ENCODE measurements at places on chromosomes 5 and 9.

- no peak for DNase-seq
Observed at GRCh38 chr9:100577776-100578448, at the start of gene CAVIN4. CAVIN4 (plus strand) TSS chr9:100578079; CDS start chr9:100578144, 65 bp downstream.

DNA sequence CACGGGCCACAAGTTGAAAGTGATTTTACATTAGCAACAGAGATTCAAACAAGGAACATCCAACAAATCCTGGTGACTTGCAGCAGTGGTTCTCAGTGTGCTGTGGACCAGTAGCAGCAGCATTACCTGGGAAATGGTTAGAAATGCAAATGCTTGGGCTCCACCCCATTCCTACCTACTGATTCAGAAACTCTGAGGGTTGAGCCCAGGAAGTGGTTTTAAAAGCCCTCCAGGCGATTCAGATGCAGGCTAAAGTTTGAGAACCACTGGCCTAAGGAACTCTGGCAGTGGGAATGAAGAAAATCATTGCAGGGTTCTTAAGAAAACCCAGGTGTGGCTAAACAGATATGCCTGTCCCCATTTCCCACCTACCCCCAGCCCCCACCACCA lies 398.8 kb downstream of the ENC1 start:
- peak; percentile 34 for DNase-seq

DNA sequence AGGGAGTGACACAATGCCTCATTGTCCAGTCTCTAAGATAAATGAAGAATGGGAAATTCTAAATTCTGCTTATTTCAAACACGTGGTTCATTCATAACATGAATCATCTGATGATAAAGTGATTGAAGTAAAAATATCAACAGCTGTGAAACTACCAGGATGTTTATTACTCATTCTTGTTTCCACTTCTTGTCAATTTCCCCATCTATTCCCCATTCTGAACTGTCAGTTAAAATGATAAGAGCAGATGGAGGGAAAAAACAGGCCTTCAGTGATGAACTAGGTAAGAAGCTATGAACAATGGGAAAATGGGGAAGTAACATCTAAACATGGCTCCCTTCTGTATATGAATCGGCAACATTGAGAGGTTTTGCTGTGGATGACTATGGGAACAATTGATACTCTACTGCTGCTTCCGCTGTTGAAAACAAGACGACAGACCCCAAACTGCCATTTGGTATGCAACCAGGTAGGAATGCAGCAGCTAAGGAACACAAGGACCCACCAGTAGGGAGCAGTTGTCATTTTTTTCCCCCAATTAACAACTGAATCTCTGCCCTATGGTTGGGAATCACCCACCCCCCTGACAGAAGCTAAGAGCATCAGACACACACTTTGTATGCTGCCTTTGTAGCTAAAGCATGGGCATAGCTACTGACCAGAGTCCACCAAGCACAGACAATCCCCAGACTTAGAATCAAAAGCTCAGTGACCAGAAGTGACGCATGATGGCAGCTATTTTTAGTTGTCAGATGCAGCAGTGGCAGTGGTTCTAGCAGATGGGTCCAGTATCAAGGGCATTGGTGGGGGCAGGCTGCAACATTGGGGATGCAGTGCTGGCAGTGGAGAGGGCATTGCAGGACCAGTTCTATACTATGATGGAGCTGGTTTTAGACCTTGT lies 52.9 kb upstream of the ZNF366 start:
- DNase-seq, result no peak

GRCh38 chr5:127785098-127785927 lies 82.1 kb downstream of the CCDC192 start:
- peak; percentile 5 for DNase-seq

DNA sequence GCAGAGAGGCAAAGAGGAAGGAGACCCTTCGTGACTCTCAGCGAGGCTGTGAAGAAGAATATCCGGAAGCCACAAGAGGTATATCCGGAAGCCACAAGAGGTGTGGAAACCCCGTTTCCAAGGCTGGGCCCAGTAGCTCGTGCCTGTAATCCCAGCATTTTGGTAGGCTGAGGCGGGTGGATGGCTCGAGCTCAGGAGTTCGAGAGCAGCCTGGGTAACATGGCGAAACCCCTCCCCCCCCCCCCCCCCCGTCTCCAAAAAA lies 612 bp upstream of the BBLN start:
- DNase-seq, result no peak

DNA sequence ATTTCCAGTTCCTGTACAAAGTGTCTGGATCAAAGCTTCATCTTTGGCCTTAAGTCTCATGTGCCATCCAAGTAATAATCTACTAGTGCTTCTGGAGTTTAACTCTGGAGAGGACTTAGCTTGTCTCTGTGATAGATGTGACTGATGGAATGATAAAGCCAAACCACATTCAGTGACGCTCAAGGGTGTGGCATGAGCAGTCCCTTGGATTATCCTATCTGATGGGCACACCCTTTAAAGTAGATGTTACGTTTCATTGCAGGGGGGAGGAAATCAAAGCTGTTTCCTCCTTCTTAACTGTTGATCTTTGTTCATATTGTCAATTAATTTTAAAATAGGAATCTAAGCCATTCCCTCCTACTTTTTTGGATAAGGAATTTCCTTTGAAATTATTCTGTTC lies 8.5 kb upstream of the EGFLAM start:
- DNase-seq, result no peak

DNA sequence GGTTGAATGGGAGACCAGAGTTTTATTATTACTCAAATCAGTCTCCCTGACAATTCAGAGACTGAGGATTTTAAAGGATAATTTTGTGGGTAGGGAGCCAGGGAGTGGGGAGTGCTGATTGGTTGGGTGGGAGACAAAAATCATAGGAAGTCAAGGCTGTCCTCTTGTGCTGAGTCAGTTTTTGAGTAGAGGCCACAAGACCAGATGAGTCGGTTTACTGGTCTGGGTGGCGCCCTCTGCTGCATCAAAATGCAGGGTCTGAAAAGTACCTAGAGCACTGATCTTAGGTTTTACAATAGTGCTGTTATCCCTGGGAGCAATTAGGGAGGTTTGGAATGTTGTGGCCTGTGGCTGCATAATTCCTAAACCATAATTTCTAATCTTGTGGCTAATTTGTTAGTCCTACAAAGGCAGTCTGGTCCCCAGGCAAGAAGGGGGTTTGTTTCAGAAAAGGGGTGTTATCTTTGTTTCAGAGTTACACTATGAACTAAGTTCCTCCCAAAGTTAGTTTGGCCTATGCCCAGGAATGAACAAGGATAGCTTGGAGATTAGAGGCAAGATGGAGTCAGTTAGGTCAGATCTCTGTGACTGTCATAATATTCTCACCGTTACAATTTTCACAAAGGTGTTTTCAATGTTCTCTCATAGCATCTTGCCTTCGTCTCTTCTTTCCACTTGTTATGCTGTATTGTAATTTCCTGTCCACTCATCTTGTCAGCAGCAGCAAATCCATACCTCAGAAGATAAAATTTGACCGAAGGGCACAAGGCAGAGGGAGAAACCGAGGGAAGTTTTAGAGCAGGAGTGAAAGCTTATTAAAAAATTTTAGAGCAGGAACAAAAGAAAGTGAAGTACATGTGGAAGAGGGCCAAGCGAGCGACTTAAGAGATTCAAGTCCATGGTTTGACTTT lies 59.2 kb upstream of the CLINT1 start:
- peak; percentile 67 for DNase-seq

GRCh38 chr5:62886603-62887315 lies 308.1 kb downstream of the LRRC70 start:
- DNase-seq, result no peak

DNA sequence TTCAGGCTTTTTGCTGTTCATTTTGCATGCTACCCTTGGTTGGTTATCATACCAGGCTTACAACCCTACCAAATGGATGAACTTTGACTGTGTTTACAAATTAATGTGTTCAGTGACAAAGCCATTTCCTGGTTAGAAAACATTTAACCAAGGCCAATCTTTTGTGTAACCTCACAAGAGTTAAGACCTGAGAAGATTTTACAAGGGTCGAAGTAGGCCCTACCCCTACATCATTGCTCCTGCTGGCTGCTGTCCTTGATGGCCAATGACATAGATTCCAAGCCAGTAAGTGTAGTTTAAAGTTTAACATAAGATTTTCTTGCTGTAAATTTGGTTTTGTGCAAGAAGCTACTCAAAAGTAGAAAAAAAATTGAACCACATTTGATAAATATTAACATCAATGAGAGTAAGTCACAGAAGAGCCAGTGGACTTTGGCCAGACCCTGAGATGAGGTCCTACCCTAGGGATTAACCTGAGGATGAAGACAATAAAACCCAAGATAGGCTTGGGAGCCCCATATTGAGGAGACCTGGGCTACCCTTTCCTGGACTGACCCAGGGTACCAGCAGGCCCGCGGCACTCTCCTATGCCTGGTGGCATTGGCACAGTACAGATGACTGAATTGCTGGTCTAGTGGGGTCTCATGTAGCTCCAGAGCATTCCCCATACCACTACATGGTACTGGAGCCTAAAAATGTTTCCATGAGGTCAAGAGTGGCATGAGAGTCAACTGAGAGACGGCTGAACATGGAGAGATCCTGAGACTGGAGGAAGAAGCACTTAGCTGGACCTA lies 8.3 kb downstream of the C1QTNF3 start:
- no peak for DNase-seq

GRCh38 chr5:78773655-78774054 lies 125.1 kb upstream of the LHFPL2 start:
- DNase-seq, result no peak

GRCh38 chr9:99820685-99821395 lies 845 bp upstream of the NR4A3 start:
- DNase-seq, result peak; percentile 57

DNA sequence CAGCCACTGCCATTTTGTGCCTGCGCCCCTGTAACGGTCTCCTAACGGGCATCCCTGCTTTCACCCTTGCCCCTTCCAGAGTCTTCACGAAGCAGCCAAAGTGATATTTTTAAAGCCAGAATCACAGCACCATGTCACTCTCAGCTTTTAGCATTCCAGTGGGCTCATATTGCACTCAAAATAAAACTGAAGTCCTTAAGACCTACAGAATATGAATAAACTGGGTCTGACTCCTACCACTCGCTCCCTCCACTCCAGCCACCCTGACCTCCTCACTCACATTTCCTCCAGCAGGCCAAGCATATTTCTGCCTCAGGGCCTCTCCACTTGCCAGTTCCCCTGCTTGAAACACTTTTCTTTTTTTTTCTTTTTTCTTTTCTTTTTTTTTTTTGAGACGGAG lies 2.4 kb upstream of the PDLIM7 start:
- no peak for DNase-seq

DNA sequence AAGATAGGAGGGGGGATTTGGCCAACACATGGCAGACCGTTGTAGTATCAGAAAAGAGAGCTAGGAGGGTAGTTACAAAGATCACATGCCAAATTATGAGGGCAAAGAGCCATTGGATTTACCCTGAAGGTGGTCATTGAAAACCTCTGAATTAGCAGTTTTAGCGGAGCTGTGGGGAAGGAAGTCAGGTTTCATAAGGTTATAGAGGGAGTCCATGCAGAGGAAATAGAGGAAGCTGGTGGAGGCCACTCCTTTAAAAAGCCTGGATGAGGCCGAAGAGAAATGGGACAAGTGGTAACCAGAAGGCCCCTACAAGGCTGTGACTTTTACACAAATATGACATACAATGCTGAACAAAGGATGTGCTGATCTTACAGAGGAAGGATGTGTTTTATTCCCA lies 13.2 kb downstream of the DOCK8 start:
- DNase-seq, result no peak

DNA sequence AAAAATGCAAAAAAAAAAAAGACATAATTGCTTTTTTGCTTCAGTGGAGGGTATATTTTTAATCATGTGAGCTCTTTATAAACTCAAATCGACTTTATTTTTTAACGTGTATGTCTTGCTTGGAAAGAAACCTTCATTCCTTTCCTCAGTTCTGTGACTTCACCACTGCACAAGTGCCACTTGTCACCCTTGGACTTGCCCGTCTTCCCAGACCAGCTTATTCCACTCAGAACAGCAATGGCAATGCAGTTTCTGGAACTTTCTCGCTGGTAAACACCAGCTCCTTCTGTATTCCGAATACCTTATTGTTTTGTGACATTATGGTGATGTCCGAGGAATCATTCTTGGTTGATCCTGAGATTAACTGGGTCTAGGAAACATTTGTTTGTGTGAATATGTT lies 440.5 kb upstream of the ADAMTS16 start:
- no peak for DNase-seq

DNA sequence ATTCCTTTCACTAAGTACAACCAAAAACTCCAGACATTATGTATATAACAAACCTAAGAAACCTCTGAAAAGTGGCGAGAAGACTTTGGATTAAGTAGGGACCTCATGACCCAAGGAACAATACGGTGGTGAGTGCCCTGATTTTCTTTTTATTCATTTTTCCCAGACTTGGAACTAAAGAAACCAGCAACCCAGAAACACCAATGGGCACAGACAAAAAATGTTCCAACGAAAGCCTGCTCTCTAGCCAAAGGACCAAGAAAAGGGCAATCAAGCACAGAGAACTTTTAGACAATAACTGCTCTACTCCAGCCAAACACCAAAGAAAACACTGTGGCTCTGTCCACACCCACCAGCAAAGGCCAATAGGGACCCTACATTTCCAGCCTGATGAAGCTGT lies 66.2 kb upstream of the SSBP2 start:
- DNase-seq, result no peak

- no peak for DNase-seq
Observed at GRCh38 chr9:34087370-34087769, 38.7 kb upstream of the UBAP2 start.

DNA sequence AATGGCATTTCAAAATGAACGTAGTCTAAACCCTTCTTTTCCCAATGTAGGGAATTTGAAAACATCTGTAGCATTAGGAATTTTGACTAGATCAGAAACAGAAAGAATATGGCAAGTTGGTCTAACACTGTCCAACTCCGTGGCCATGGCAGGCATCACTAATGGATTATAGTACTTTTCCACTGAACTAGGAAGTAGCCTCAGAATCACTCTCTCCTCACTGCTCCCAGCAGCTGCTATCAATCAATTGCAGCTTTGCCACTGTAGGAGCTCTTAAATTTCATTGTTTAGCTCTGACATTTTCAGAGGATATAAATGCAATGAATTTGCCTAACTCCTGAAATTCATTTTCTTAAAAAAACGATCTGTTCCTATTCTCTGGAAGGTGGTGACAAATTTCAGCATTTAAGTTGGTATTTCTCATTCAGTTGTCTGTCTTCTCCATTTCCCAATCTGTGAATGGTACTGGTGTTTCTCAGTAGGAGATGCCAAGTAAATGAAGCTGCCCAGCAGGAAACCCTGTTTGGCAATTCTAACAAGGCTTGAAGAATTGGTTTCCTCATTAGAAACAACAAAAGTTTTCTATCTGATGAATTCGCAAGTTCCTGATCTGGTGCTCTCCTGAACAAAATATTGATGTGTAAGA lies 64.7 kb downstream of the TLR4 start:
- DNase-seq, result no peak

DNA sequence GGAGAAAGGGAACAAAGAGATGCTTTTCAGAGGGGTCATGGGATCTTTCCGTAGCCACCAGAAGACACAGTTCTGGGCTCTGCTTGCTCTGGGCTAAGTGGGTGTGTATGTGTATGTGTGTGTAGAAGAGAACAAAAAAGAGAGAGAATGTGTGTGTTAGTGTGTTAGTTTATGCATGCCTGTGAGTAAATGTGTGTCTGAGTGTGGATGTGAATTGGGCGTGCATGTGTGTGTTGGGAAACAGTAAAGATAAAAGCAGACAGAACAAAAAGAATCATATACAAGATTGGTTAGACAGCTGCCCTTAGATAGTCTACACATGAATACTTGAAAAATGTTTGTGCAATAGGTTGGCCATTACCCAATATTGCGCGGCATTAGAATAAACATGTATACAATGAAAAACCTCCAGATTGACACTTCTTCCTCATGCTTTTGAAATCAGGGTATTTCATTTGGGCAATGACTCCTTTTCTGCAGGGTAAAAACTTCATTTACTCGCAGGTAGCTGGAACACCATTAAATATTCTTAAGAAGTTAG lies 36.5 kb upstream of the HSPA9 start:
- no peak for DNase-seq

Data from NCI-H526 (cell line).